NCI-H2081 (cell line): ENCODE measurements at places on chromosomes 11 and 22.

DNA sequence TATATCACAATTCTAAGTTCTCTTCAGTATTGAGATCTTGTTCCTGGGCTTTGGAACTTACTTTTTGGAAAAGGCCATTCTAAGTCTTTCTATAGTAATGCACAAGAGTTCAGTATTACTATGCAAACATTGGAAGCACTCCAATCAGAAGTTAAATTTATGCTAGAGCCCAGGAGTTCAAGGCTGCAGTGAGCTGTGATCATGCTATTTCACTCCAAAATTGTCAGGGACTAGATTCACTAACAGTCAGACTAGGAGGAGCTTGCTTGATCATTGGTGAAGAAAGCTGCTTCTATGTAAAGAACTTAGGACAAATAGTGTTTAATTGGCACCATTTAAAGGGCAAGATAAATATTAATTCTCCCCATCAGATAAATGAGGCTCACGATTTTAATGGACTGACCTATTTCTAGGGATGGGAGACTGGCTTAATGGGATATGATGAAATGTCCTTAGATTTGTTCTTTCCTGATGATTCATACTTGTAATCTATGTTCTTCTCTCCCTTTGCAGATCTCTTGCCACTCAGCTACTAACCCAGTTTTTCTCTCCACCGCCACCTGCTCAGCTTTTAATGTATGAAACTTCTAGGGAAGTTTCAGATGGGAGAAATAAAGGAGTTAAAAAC lies 32.6 kb upstream of the TMEM123 start:
- no peak for DNase-seq

DNA sequence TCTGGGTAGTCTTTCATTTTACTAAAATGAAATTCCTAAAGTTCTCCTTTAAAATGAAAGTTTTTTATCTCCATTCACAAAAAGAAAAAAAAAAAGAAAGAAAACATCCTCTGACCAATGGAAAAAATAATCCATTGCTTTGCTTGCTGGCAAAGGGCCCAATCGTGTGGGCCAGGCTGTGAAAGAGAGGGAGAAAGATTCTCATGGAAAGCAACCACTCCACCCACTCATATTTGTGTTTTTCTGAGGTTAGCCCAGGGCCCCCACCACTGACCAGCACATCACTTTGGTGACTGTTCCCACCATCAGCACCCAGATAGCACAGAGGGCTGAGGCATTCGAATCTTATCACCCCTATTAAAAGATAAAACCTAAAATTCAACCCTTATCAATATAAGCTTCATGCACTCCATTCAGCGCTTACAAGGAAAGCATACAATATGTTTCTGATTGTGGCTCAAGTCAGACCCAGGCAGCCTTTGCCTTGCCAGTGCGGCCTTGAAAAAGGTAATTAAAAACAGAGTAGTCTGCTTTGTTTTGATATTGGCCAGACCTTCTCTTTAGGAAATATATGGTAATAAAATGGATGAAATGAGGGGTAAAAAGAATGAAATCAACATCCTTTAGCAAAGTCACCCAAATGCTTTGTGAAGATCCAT lies 192.8 kb downstream of the ETS1 start:
- DNase-seq = no peak

DNA sequence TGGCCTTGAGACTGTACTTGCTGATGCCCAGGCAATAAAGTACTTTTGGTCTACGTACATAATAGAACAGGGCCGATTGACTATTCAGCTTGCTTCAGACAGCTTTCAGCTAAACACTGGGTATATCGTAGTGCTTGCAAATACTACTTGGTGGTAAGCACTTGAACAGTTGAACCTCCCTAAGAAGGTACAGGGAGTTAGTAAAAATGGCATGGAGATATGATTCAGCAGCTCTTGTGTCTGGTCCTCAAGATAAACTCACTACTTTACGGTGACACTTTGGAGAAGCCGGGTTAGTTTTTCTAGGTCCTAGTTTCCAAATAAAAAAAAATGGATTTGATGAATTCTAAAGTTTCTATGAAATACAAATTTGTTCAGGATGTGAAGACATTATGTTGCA lies 7.3 kb downstream of the CCDC117 start:
- DNase-seq = no peak

- no peak for DNase-seq
Observed at GRCh38 chr11:1127664-1128162, 30.0 kb upstream of the MUC5AC start.

- no peak for DNase-seq
Observed at GRCh38 chr11:84211896-84212295, 925.7 kb upstream of the CCDC90B start.

DNA sequence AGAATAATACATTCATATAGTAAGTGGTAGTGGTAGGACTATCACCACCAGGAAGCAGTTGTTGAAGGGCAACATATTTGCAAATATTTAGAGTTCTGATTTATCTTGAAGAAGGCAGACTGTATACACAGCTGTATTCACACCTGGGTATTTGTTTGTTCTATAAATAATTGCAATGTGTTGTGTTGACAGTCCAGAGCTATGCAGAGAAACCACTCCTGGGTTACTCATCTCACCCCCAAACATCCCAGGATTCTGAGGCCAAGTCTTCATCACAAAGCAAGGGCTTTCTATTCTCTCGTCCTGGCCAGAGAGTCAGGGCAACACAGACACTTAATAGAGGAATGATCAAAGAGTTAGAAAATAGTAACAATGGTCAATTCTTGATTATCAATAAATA lies 102.1 kb upstream of the FAT3 start:
- peak; percentile 21 for DNase-seq
